ENCODE measurements at places on chromosomes 16 and 17. TPM values are rescaled to one million over a fixed set of nuclear protein-coding genes. Genes with fewer than 3 reads are reported as not detected.

Gene JPH3
- 0.05 TPM for total RNA-seq

Gene OTOP3
- not detected for total RNA-seq

Gene IGSF6
- not detected for total RNA-seq

Gene CACNG5
- not detected for total RNA-seq

Gene SAP30BP
- total RNA-seq: 79.3 TPM

Gene G6PC1
- total RNA-seq: not detected

DNA sequence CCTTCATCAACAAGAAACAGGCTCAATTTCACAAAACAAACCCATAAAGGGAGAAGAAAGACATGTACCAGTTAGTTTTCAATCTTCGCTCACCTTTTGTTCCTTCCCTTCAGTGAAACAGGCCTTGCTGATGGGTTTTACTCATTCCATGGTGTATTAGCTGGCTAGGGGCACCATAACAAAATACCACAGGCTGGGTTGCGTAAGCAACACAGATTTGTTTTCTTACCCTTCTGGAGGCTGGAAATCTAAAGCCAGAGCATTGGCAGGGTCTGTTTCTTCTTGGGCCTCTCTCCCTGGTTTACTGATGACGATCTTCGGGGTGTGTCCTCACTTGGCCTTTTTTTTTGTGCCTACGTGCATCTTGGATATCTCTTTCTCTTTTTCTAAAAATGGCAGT is 383.4 kb upstream of the RBFOX1 start:
- DNase-seq: no peak

DNA sequence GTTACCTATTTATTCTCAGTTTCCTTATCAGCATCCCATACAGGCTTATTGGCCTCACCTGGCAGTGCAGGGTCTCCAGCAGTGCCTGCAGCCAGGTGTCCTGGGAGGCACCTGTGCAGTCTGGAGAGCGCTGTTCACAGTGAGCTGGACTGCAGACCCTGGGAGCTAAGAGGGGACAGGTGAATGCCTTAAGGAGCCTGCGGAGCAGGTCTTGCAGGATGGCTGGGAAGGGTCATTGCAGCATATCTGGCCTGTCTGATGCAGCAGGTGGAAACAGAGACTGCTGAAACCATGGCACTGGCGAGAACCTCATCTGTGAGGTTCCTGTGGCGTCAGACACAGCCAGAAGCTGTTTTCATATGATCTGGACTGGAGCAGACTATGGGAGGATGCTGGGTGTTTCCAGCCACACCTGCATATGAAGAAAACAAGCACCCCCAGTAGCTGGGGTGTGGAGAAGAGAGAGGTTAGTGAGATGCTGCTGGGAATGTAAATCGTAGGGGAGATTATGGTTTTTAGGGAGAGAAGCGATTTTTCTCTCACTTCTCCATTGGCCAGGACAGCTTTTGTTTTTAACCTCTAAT is 77.0 kb downstream of the NTN1 start:
- no peak for DNase-seq

DNA sequence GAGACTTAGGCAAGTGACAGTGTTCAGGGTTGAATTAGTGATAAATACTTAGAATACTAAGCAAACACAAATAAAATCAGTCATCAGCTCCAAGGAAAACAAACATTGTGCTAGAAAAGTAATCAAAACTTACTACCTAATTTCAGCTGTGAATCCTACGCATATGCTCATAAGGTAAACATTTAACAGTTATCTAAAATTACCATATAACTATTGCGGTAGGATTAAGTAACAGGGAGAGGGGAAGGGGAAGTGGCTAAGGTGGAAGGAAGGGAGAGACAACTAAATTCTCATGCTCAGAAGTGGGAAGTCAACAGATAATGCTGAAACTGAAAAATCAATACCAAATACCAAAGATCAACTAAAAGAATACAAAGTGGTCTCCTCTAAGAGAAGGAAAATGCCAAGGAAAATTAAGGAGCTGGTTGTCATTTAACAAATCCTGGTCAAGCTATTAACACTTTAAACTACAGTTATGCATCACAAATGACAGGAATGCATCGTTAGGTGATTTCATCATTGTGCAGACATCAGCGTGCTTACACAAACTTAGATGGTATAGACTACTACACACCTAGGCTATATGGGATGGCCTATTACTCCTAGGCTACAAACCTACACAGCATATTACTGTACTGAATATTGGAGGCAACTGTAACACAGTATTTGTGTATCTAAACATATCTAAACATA is 20.0 kb downstream of the USP32 start:
- no peak for DNase-seq

- DNase-seq: no peak
Observed at GRCh38 chr17:29073045-29073444, 30.1 kb downstream of the PIPOX start.

GRCh38 chr16:51149721-51150164 is 1.3 kb downstream of the SALL1 start:
- peak; percentile 37 for DNase-seq

GRCh38 chr16:64882078-64882784 is 239.6 kb downstream of the CDH11 start:
- no peak for DNase-seq

DNA sequence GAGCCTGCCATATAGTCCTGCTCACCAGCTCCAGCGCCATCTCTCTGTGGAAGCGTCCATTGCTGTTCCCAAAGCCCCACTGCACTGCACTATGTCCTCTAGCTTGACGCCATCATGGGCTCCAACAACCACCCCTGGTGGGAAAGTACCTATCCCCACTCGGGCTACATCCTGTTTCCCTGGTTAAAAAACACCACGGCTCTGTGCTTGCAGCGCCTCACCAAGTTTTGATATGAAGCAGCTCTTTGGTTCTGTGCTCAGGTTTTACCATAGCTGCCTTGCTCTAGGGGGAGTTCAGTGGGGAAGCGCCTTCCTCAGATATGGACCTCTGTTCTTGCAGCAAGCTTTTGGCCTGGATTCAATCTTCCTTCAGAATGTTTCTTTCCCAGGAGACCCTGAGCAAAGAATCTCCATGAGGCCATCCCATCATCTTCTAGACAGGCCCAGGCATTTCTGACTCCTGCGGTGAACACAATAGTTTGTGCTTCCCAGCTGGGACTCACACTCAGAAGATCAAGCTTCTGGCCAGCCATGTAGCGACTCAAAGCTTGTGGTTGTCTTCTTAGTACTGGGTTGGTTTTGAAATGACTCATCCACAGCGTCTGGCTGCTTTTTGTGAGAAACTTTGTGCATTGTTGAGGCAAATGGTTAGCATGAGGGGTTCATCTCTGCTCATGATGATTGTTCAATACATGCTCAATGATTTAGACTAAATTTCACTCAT is 39.5 kb downstream of the DYNLRB2 start:
- peak; percentile 82 for DNase-seq

DNA sequence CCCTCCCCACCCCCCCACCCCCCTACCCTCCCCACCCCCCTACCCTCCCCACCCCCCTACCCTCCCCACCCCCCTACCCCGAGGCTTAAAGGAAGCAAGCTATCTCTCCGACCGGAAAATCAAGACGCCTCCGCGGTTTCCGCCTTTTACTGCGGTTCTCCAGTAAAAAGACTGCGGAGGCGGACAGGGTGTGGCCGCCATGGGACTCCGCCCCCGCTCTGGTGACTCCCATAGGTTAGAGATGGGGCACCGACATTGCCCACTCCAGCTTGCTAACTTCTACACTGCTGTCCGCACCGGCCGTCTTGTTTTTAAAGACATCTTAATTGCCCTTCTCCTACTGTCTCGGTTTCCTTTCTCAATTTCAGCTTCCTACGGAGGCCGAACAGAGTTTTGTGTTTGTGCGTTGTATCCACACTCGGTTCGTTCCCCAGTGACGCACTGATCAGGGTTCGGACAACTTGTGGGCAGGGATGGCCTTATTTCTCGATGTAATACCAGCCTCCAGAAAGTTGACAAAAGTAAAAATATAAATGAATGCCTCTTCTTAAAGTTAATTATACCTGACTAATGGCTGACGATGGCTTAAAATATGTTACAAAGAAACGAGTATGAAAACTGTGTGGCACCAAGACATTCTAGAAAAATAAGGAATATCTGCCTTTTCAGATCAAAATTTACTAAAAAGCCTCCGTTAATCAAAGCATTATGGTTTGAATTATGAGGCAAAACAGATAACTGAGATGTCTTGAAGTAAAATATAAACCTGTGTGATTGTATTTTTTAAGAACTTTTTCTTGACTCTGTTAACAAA is 1.1 kb upstream of the ZNF200 start:
- no peak for DNase-seq

DNA sequence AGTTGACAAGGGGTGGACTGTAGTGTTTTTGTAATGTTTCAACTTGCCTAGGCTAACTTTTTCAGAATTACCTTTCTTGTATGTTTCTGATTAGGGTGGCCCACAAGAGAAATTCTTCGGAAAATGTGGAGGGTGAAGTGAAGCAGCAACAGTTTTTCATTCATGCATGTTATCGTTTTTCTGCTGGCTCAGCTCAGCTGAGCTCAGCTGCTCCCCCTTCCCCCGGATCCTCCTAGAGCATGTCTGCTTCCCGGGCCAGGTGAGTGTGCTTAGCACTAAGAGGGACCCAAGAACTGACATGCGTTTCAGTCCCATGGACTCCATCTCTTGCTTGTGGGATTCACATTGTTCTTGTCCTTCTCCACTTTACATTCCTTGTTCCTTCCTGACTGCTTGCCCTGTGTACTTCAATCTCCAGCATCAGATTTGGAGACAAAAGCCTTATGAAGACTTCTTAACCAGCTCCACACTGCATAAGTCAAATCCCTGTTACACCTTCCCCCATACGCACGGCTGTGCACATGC is 33.6 kb downstream of the SCPEP1 start:
- no peak for DNase-seq

DNA sequence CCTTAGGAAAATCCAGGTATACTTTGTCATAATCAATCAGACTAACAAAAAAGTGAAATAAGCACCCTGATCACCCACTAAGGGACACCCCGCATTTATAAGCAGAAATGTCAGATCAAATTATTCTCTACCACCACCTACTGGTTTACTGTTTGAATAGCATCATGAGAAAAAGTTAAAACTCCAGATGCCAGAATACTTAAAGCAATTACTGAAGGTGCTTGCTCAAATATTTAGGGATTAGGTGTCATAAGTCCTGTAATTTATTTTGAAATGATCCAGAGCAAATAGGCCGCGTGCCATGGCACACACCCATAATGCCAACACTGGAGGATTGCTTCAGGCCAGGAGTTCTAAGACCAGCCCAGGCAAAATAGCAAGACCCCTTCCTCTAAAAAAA is 2.3 kb downstream of the TOP2A start:
- peak; percentile 30 for DNase-seq
